Endodermal cell (in vitro differentiated cells): ENCODE measurements at places on chromosomes 7 and 10.
A peak's percentile ranks its signal among the peaks of the same experiment; 100 is the strongest.

GRCh38 chr7:43747328-43748105 is 11.0 kb upstream of the BLVRA start:
- no peak for DNase-seq

GRCh38 chr7:3922175-3922635 is 621.2 kb downstream of the SDK1 start:
- peak; percentile 84 for DNase-seq

GRCh38 chr7:90488220-90488619 is 18.8 kb downstream of the PTTG1IP2 start:
- DNase-seq, result no peak

DNA sequence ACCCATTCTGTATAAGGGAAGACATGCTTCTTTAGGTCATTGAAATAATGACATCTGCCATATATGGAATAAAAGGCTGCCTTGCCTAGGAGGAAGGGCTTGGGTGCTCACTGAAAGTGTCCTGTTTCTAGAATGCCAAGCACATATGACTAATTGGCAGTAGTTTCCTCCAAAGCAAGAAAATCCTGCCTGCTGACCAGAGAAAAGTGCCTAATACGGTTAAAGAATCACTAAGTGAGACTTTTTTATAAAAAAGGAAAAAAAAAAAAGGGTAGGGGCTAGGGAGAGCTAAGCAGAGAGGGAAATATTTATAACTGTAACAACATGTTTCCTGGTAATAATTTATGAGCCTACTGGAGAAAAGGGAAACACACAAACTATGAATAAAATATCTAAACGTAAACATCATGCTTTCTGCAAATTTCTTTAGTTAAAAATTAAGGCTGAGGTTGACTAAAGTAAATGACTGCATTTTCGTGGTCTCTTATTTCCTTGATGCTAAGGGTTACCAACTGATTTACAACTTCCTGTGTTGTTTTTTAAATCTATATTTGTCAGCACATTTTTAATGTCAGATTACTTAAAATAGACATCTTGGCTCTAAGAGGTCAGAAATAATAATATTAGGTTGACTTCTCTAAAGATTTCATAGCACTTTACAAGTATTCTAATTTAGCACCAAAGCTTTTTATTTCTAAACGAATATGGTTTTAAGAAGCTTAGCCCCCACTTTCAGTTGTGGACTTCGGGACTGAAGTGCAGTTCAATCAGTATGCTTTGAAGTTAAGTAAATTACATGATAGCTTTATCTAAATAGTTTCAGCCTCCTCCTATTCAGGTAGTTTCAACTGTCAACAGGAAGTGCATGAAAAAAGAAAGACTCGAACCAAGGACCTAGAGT is 89.6 kb downstream of the CABCOCO1 start:
- DNase-seq, result no peak

DNA sequence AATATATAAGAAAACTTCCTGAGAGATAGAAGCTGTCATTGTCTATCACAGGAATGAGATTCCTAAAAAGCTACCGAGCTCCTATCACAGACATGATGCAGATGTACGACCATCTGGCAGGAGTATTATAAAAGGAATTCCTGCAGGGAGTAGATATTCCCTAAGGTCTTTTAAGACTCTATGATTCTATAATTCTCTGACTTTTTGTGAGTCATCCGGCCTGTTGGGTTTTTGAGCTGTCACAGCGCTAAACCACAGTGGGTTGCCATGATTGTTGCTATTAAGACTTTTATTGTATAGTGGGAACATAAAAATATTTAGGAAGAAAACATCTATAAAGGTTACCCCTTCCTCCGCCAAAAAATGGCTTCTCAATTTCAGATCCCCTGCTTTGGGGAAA is 223.4 kb downstream of the BMPER start:
- no peak for DNase-seq

DNA sequence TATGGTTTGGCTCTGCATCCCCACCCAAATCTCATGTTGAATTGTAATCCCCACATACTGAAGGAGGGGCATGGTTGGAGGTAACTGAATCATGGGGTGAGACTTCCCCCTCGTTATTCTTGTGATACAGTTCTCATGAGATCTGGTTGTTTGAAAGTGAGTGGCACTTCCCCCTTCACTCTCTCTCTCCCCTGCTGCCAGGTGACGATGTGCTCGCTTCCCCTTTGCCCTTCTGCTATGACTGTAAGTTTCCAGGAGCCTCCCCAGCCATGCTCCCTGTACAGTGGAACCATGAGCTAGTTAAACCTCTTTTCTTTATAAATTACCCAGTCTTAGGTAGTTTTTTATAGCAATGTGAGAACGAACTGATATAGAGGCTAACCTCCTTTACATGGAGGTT is 16.6 kb downstream of the PLPP4 start:
- no peak for DNase-seq

- peak; percentile 68 for DNase-seq
Measured at GRCh38 chr7:88357294-88357693, 50.6 kb upstream of the STEAP4 start.

DNA sequence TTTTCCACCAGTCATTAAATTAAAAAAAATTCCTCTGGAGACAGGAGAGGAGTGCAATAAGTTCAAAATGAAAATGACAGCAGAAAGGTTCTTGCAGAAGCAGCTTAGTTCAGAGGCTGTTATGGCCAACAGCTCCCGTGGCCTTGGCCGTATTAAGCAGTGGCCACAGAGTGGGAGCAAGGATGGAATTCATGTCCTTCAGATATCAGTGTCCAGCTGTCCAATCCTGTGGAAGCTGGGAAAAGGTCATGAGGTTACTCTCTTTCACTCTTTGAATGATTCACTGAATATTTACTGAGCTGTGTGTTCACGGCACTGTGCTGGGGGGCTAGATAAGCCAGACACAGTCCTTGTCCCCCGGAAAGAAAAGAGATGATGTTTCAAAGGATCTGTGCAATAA is 231.8 kb downstream of the BMPER start:
- DNase-seq, result no peak

- DNase-seq, result no peak
Measured at GRCh38 chr10:21049482-21049881, 152.4 kb upstream of the NEBL start.

GRCh38 chr10:12704488-12704887 is 297.0 kb downstream of the CCDC3 start:
- no peak for DNase-seq

GRCh38 chr7:1033546-1034145 is 10.7 kb upstream of the GPR146 start:
- DNase-seq, result no peak
